ENCODE measurements at places on chromosomes 3 and 15.

GRCh38 chr3:126917232-126917804, 65.6 kb upstream of the PLXNA1 start:
- no peak for DNase-seq

DNA sequence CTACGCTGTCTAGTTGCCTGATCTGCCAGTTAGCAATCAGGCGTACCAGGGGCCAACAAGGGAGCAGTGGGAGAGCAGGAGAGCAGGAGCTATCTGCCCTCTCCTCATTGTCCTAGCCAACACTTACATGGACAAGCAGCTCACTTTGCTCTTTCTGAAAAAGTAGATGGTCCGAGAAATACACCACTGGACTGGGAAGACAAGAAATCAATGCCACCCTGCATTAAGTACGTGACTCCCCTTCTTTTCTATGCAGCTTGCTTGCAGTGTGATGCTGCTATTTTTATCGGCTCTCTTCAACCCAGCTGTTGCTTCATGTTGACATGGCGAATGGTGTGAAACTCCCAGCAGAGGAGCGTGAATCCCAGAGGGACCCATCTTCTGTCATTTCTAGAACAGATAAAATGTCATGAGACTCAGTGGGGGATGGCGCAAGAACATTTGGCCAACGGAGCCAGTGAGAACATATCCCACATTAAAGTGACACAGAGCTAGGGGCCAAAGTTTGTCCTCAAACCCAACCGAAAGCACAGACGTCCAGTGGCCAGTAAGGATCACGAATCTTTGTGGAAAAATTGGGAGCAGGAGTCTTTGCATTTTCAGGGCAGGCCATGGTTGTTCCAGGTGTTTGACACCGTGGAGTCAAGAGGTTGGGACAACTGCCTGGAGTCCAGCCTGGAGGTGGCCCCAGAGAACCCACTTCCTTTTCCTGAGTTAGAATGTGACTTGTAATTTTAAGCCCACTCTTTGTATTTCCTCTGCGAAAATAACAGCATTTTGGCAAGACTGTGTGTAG, 53.7 kb upstream of the MEF2A start:
- no peak for DNase-seq

DNA sequence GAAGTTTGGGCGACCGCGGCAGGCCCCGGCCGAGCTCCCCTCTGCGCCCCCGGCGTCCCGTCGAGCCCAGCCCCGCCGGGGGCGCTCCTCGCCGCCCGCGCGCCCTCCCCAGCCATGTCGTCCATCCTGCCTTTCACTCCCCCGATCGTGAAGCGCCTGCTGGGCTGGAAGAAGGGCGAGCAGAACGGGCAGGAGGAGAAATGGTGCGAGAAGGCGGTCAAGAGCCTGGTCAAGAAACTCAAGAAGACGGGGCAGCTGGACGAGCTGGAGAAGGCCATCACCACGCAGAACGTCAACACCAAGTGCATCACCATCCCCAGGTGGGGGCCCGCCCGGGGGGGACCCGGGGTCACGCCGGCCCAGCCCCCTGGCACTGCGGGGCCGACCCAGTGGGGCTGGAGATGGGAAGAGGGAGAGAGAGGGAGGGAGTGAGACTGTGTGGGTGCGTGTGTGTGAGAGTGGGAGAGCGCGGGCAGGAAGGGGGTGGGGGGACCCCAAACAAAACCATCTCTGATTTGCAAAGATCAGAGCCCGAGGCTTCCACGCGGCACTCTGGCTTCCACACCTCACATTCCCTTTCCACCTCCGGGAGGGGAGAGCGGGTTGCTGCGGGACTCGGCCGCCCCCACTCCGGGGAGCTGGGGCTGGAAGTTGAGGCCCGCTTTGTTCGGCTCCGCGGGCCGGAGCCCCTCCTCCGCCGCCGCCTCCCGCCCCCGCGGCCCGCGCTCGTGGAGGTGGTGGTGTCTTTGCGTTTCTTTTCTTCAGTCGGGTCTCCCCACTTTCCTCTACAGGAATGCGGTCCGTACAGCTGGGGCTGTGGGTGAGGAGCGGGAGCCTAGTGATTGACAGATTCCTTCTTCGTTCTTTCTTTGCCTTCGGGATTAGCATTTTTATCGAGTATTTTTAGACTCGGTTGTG, 898 bp downstream of the SMAD3 start:
- DNase-seq = peak; percentile 48

- no peak for DNase-seq
Observed at GRCh38 chr3:59644479-59645402, 594.9 kb upstream of the CFAP20DC start.

GRCh38 chr15:36982430-36982829, 117.9 kb downstream of the MEIS2 start:
- DNase-seq = no peak

DNA sequence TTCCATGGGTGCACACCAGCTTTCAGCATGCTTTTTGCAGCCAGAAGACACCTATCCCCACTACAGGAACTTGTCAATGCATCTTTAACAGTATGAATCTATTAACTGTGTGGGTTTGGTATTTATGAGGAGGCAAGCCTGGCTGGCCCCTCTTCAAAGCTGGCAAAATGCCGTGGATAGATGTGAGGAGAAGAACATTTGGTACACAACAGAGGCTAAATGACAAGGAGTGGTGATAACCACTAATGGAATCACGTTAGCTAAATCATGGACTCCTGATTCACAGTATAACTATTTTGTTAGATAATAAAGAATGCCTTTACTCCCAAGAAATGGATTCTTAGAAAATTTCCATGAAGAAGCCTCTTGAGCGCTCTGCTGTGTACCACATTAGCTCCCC, 187.2 kb downstream of the CLSTN2 start:
- no peak for DNase-seq

DNA sequence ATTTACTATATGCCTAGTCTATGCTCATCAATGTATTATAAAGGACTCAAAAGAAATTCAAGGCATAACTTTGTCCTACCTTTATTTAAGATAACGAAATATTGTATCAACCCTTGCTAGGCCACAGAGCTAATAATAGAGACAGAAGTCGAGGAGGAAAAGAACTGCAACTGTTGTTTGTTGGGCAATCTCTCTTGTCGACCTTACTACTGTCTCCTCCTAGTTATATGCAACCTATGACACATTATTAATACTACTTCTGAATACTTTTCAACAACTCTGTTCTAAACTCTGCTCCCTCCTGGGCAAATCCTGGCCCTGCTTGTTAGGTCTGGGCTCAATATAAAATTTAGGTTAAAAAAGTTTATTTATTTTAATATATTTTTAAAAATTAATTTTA, 24.6 kb downstream of the SPPL2A start:
- DNase-seq = no peak

GRCh38 chr3:137460944-137461343, 303.2 kb upstream of the SOX14 start:
- no peak for DNase-seq

GRCh38 chr15:47812470-47812999, 95.2 kb downstream of the SEMA6D start:
- no peak for DNase-seq

GRCh38 chr3:12966847-12967605, 106.2 kb downstream of the IQSEC1 start:
- DNase-seq = no peak

DNA sequence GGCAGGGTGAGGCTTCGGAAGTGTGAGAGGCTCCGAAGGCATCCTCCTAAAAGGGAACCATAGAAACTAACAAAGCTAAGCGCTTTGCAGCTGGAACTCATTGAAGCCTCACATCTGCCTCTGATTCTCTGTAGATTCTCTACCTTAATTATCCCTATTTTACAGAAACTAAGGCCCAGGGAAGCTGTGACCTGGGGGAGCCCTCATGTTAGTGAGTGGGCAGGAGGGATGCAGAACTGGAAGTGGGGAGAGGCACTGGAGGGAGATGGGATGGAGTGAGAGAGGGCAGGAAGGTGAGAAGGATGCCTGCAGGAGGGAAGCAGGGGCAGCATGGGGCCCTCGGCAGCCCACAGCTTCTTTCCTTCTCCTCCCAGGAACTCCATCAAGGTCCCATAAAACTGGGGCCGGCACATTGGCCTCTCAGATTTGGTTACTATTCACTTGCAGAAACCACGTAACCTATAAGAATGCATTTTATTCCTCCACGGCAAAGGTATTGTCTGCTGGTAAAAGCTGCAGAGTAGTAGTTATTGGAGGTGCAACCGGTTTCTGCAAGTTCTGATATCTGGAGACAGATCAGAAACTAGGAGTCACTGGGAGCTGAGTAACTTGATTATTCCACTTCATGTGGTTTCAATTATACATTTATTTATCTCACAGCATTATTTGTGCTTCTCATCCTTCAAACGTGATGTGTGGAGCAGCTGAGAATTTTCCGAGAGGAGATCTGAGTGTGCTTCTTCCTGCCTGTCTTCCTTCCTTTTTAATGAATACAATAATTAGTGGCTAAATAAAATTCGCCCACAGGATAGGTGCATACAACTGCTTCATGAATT, 24.0 kb upstream of the CHCHD6 start:
- DNase-seq = no peak

DNA sequence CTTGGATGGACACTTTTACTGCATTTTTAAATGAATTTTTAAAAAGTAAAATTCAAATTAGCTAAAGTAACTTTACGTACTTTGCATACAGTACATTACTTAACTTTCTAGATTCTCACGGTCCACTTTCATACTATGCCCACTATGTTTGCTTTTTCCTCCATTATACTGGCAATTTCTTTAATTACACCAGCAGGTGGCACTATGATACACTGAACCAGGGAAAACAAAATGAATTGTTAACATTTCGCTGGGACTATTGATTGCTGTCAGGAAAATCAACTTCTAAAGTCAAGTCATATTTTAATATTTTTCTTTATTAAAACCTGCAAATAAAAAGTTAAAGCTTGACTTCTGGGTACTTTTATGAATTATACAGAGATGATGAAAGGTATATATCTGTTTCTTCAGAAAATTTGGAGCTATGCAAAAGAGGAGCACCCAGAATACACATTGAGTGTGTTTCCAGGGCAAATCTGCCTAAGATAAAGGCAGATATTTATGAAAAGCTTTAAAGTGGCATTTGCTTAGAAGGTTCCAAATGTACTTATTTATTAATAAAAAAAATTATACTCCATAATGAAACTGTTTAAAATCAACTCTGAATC, 21.8 kb upstream of the POU1F1 start:
- DNase-seq = no peak
